ENCODE measurements at places on chromosomes 1 and 21. TPM values are rescaled to one million over a fixed set of nuclear protein-coding genes. Genes with fewer than 3 reads are reported as not detected.
A peak's percentile ranks its signal among the peaks of the same experiment; 100 is the strongest.

Gene SIPA1L2
- total RNA-seq = 16.3 TPM

GRCh38 chr1:66777831-66778230 is 23.2 kb downstream of the INSL5 start:
- no peaks in the 10 kb centered on the region for H3K27me3 ChIP-seq
- no peaks in the 10 kb centered on the region for H3K4me1 ChIP-seq
- DNase-seq = no peak
- no peaks in the 10 kb centered on the region for H3K36me3 ChIP-seq
- no peak overlapping the region for H3K27ac ChIP-seq

DNA sequence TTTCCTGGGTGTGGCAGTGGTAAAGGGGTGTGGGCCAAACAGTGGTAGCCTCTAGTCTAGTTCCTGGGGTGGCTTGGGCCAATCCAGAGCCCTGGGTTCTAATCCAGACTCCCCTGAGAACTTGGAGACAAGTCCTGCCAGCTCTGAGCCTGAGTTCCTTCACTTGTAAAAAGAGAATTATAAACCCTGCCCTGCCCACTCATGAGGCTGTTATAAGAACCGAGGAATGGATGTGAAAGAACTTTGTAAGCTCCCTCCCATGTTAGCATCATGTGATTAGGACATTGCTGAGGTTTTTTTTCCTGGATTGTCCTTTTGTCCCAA is 131.0 kb downstream of the RRAGC start:
- H3K36me3 ChIP-seq = no peaks in the 10 kb centered on the region
- no peak for DNase-seq
- H3K4me1 ChIP-seq = no peaks in the 10 kb centered on the region

DNA sequence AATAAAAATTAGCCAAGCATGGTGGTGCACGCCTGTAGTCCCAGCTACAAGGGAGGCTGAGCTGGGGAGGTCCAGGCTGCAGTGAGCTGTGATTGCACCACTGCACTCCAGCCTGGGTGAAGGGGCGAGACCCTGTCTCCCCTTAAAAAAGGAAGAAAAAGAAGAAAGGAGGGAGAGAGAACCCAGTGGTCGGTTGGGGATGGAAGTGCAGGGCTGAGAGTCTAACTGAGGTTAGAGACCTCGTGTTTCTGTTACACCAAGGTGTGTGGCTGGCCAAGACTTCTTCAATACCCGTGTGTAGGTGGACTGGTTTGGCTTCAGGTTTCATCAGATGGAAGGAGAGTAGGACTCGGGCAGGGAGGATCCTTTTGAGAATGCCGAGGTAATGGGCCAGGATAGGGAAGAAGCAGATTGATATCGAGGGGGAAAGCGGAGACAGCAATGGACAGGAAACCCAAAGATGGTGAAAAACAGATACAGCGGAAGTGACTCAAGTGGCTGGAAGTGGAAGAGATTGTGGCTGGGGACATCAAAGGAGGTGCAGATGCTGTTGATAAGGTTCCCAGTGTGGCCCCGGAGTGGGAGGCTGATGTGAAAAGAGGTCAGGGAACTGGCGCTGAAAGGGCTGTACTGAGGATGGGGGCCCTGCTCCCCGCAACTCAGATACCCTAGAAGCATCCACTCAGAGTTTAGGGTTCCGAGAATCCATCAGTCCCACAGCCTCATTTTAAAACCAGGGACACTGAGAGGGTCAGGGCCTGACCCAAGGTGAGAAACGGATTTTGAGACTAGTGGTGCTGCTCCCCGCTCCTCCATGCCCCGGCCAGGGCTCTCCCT is 681 bp upstream of the UBXN10 start:
- no peaks in the 10 kb centered on the region for H3K4me1 ChIP-seq
- peak overlapping the region; percentile 66 for H3K27ac ChIP-seq
- DNase-seq = no peak
- no peaks in the 10 kb centered on the region for H3K27me3 ChIP-seq

- H3K4me3 ChIP-seq = no peak overlapping the region
- H3K4me1 ChIP-seq = no peaks in the 10 kb centered on the region
- no peaks in the 10 kb centered on the region for H3K27me3 ChIP-seq
- no peaks in the 10 kb centered on the region for H3K36me3 ChIP-seq
- DNase-seq = no peak
- H3K27ac ChIP-seq = peak overlapping the region; percentile 11
Measured at GRCh38 chr1:65459397-65459768, 38.9 kb downstream of the LEPR start.

DNA sequence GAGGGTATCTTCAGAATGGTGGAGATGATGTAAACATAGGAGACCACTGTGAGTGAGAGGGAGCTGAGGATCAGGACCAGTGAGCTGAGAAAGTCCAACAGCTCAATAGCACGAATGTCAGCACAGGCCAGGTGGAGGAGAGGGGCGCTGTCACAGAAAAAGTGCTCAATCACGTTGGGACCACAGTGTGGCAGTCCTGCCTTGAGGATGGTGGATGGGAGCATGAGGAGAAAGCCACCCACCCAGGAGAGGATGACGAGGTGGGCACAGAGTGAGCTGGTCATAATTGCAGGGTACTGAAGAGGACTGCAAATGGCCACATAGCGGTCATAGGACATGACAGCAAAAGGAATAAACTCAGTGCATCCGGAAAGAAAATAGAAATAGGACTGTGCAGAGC is 8.1 kb downstream of the OR11L1 start:
- DNase-seq = no peak
- no peak overlapping the region for H3K4me3 ChIP-seq
- no peak overlapping the region for H3K27ac ChIP-seq

DNA sequence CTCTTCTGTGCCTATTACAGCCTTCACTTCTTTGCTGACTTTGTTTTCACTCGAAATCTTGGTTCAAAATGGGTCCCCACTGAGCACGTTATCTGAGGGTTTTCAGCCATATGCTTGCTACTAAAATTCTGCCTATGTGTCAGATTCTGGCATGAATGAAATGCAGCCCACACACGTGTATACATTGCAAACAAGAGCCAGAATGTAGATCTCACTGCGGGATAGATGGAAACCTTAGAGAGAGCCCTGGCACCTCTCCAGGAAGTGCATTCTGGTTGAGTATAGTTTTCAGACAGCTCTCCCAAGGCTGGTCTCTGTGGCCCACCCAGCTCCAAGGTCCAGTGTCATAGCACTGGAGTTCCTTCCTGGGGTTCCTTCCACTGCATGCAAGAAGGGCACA is 234.7 kb upstream of the GJB5 start:
- H3K4me3 ChIP-seq = no peak overlapping the region
- H3K4me1 ChIP-seq = no peaks in the 10 kb centered on the region
- DNase-seq = no peak
- no peak overlapping the region for H3K27ac ChIP-seq

Gene CMPK1
- total RNA-seq = 130 TPM

Gene DNAJC28
- 2.0 TPM for total RNA-seq

DNA sequence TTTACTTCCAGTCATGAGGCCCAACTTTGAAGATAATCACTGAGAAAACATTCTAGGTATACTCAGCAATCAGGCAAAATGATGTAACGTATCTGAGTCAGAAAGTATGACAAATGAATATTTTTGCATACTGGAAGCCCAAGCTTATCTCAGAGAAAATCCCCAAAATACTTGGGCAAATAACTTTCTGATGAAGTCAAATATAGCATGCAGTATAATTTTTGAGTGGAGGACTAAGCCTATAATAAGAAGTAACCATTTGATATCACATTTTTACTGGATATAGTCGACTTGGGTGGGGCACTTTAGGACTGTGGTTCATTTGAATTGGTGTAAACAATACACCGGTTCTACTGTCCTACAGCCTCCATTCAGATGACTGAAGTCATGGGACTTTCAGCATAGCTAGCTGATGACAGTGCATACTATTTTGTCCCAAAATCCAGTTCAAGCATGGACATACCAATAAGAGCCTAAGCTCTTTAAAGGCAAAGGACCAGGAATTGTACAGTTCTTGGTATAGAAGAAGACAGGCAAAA is 2.3 kb upstream of the GADD45A start:
- H3K36me3 ChIP-seq = no peaks in the 10 kb centered on the region
- no peak for DNase-seq
- H3K27me3 ChIP-seq = no peaks in the 10 kb centered on the region
- peaks cover 4% of the 10 kb centered on the region for H3K4me1 ChIP-seq

Gene CXADR
- total RNA-seq = 38.3 TPM

Gene OBSCN
- total RNA-seq = 3.0 TPM

DNA sequence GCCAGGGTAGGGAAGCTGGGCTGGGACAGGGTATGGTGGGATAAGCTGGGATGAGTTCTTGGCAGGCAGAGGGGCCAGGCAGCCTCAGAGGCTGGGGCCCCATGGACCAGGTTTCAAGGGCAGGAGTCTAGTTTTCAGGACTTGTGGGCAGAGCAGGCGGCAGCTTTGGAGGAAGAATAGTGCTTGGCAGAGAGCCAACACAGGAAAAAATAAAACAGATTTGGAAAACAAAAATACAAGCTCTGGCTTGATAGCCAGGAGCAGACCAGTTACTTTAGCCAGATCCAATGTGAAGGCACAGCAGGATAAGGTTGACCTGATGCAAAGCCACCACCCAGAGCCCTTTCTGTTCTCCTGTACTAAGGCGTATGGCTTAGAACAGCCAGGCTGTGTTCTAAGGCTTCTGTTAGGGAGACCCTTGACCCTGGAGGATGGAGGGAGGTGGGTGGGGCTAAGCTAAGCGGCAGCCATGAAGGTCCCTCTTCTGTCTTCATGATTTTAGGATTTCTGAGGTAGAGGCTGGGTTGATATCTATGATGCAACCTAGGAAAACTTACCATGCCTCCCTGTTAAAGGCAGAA is 5.5 kb downstream of the TRAF5 start:
- no peak overlapping the region for H3K4me3 ChIP-seq
- no peaks in the 10 kb centered on the region for H3K36me3 ChIP-seq
- peak overlapping the region; percentile 52 for H3K27ac ChIP-seq
- no peak for DNase-seq

- peak overlapping the region; percentile 83 for H3K27ac ChIP-seq
- peak overlapping the region; percentile 68 for H3K4me3 ChIP-seq
- no peak for DNase-seq
- H3K4me1 ChIP-seq = no peaks in the 10 kb centered on the region
Measured at GRCh38 chr1:53944469-53945182, 873 bp downstream of the IFT25 start.

DNA sequence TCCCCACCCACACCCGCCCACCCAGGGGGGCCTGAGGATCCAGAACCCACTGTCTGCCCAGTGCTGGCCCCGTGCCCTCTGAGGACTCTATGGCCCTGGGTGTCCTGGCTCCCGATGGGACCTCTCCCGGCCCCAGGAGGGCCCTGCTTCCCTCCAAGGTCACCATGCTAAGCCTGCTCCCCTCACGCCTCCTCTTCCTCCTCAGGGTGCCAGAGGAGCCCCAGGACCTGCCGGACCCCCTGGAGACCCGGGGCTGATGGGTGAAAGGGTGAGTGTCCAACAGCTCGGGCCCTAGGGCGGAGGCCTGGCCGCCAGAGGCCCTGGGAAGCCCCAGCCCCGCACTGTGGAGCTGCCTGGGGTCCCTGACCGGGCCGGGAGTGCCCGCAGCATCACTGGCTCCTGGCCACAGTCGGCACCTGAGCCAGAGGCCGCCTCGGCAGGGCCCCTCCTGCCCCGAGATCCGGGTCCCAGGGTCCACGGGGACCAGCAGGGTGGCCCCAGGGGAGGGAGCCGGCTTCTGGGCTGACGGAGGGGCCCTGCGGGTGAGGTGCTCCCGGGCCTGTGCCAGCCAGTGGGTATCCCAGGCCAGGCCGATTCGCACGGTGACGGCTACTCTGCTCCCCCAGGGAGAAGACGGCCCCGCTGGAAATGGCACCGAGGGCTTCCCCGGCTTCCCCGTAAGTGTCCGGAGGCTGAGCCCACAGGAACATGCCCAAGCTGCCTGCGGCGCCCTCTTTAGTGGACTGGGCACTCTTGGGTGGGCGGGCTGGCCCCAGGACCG is 16.1 kb downstream of the COL6A1 start:
- no peaks in the 10 kb centered on the region for H3K36me3 ChIP-seq
- H3K27me3 ChIP-seq = no peaks in the 10 kb centered on the region
- H3K4me3 ChIP-seq = no peak overlapping the region
- no peaks in the 10 kb centered on the region for H3K4me1 ChIP-seq

- H3K27me3 ChIP-seq = no peaks in the 10 kb centered on the region
- H3K4me1 ChIP-seq = no peaks in the 10 kb centered on the region
- DNase-seq = no peak
- no peak overlapping the region for H3K27ac ChIP-seq
- H3K36me3 ChIP-seq = no peaks in the 10 kb centered on the region
Measured at GRCh38 chr21:20023193-20023592, 975.0 kb upstream of the NCAM2 start.

- H3K36me3 ChIP-seq = no peaks in the 10 kb centered on the region
- DNase-seq = no peak
- no peak overlapping the region for H3K27ac ChIP-seq
- H3K4me3 ChIP-seq = no peak overlapping the region
Measured at GRCh38 chr1:219989766-219990165, 56.5 kb downstream of the EPRS1 start.

Gene NPL
- total RNA-seq = 19.3 TPM

Gene TMEM61
- 8.3 TPM for total RNA-seq

DNA sequence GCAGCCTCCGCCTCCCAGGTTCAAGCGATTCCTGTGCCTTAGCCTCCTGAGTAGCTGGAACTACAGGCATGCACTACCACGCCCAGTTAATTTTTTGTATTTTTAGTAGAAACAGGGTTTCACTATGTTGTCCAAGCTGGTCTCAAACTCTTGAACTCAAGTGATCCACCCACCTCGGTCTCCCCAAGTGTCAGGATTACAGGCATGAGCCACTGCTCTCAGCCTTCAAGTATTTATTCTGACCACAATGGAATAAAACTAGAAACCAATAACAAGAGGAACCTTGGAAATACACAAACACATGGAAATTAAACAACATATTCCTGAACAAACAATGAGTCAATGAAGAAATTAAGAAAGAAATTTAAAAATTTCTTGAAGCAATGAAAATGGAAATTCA is 32.7 kb upstream of the DR1 start:
- no peak overlapping the region for H3K27ac ChIP-seq
- H3K4me1 ChIP-seq = no peaks in the 10 kb centered on the region
- no peak overlapping the region for H3K4me3 ChIP-seq

- H3K4me1 ChIP-seq = peaks cover 11% of the 10 kb centered on the region
- no peak overlapping the region for H3K4me3 ChIP-seq
- H3K27me3 ChIP-seq = no peaks in the 10 kb centered on the region
- DNase-seq = no peak
Measured at GRCh38 chr21:42659416-42660117, 6.1 kb downstream of the PDE9A start.

DNA sequence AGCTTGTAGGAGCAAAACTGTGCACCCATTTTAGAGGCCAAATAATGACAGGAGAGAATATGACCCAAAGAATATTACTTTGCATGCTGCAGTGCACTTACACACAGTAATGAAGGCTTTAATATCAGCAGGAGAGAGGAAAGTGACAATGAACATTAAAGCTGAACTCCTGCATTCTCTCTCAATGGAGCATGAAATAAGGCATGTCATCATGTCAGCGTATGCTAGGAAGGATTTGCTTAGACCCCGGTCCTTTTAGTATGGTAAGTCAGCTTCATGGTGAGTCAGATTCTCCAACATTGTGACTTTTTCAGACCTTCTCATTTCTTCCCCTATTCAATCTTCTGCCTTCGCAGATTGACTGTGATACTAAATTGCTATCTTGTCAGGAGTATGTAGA is 210.7 kb upstream of the TMPRSS15 start:
- no peaks in the 10 kb centered on the region for H3K36me3 ChIP-seq
- no peaks in the 10 kb centered on the region for H3K4me1 ChIP-seq
- H3K27ac ChIP-seq = no peak overlapping the region
- no peak for DNase-seq
- no peak overlapping the region for H3K4me3 ChIP-seq
